GM12864 (cell line): ENCODE measurements at places on chromosomes 7 and 10.

DNA sequence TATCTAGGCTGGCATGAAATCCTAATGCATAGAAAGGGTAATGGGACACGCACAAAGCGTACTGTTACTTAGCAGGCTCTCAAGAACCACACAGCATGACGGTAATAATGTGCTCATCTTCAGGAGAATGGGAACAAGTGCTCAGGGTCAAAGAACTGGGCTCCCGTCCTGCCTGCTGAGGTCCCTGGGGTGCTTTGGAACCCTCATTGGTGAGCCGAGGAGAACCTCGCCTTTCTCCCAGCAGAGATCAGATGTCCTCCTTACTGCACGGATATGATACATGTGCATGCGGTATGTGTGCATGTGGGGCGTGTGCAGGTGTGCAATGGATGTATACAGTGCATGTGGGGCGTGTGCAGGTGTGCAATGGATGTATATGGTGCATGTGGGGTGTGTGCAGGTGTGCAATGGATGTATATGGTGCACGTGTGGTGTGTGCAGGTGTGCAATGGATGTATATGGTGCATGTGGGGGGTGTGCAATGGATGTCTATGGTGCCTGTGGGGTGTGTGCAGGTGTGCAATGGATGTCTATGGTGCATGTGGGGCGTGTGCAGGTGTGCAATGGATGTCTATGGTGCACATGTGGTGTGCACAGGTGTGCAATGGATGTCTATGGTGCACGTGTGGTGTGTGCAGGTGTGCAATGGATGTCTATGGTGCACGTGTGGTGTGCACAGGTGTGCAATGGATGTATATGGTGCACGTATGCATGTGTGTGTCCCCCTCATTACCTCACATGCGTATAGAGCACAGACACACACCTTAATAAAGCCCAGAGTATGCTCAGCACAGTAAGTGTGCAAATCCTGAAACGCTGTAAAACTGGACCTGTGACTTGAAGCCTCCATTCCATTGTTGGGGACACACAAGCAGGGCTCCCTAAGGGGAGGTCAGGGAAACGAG is 336.3 kb downstream of the PTPRN2 start:
- DNase-seq, result no peak

GRCh38 chr10:77800738-77801266 is 125.8 kb downstream of the DLG5 start:
- DNase-seq, result no peak

- peak; percentile 94 for DNase-seq
Measured at GRCh38 chr7:43649755-43650274, 66.9 kb downstream of the STK17A start.

GRCh38 chr10:119205894-119206602 is 1.3 kb upstream of the GRK5 start:
- no peak for DNase-seq

- DNase-seq, result no peak
Measured at GRCh38 chr10:97673736-97674525, 13.1 kb downstream of the AVPI1 start.

GRCh38 chr10:124909563-124909962 is 32.4 kb upstream of the ZRANB1 start:
- no peak for DNase-seq

DNA sequence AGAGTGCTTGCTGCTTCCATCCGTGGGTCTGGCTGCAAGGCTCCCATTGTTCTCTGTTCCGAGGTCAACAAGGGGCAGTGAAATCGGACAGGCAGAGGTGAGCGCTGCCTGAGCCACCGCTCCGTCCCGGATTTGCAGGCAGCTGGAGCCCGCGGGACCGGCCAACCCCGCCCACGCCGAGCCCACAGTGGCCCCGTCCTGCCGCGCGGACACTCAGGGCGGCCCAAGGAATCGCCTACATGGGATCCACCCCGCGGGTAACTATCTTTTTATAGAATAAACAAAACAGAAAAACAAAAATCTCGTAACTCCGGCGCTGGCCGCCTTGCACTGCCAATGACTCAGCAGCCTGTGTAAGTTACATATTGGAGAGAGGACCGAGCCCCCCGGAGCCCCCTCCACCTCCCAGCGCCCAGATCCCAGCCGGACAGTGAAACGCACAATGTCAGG is 1.9 kb downstream of the BNIP3 start:
- DNase-seq, result no peak

- no peak for DNase-seq
Measured at GRCh38 chr10:16673443-16673842, 143.8 kb downstream of the RSU1 start.

- DNase-seq, result no peak
Measured at GRCh38 chr10:132540456-132540855, 2.9 kb downstream of the INPP5A start.

GRCh38 chr10:44587488-44588318 is 202.8 kb upstream of the CXCL12 start:
- no peak for DNase-seq

DNA sequence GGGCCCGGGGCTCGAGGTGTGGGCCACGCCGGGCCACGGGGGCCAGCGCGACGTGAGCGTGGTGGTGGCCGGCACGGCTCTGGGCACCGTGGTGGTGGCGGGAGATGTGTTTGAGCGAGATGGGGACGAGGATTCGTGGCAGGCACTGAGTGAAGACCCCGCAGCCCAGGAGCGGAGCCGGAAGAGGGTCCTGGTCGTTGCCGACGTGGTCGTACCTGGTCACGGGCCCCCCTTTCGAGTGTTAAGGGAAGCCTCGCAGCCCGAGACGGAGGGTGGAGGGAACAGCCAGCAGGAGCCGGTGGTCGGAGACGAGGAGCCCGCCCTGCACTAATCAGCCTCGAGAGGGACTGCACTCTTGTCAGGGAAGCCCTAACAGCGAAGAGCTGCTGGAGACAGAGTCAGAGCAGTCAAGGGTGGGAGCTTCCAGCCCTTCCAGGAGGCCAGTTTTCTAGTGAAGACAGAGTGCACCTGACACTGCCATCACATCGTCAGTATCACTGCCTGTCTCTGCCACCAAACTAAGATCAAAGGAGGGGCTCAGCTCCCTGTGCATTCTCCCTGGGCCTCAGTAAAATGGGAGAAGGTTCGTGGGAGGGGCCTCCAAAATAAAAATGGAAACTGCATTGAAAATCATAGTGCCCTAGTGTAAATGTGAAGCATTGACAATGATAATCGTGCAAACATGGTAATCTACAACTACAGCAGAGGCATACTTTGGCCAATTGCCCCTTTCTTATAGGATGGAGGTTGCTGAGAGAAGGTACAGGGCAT is 1.3 kb downstream of the MBLAC1 start:
- no peak for DNase-seq

- DNase-seq, result no peak
Measured at GRCh38 chr10:132132421-132132841, 54.3 kb upstream of the DPYSL4 start.
